GM10248 (cell line): ENCODE measurements at places on chromosomes 3 and 15.
A peak's percentile ranks its signal among the peaks of the same experiment; 100 is the strongest.

- no peak for DNase-seq
Observed at GRCh38 chr3:181493423-181493822, 218.3 kb upstream of the SOX2 start.

- DNase-seq = no peak
Observed at GRCh38 chr15:90316139-90316538, 35.9 kb upstream of the ZNF774 start.

DNA sequence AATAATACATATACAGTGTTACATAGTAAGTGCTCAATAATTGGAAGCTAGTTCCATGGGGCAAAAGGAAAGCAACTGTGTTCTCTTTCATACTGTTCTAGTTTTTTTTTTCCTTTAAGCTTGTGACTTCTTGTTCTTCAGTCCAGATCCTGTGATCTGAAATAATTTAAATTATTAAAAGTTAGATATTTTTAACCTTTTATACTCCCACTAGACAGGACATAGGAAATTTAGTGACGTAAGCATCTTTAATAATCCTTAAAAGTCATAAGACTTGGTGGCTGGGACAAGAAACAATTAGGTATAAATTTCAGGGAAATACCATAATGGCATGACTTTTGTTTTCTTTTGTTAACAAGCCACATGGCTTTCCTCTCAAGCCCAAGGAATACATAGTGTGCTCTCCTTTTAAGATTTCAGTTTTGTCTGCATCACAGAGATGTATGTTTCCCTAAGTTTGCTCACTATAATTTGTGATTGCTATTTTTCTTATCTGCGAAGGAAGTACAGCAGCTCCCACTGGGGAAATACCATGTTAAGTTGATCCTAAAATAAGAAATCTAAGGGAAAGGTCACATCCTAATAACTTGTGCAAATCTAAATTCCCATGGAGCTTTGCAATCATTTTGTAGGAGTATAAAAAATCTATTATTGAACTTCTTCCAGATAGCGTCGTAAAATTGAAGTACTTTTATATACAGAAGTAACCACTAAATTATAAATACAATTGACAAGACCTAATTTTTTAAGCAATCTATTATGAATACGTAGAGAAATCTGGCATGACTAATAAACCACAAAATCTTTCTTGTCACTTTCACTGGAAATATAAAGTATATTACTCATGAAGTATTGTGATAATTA lies 30.1 kb downstream of the PPARG start:
- no peak for DNase-seq

DNA sequence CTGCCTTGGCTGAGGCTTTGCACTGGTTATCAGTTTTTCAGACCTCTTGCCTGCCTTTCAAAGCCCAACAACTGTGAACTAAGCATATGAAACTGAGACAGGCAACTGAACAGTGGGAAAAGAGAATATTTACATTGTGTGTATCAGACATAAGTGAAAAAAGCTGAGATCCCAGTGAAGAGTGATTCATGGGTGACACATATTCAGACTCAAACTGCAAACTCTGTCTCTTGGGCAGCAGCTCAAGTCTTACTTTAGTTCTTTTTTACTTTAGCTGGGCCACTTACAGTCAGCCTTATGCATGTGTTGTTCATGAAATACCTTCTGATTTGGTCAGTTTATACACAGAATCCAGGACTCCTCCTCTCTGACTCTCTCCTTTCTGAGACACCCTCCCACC lies 19.2 kb downstream of the SUCLG2 start:
- no peak for DNase-seq

DNA sequence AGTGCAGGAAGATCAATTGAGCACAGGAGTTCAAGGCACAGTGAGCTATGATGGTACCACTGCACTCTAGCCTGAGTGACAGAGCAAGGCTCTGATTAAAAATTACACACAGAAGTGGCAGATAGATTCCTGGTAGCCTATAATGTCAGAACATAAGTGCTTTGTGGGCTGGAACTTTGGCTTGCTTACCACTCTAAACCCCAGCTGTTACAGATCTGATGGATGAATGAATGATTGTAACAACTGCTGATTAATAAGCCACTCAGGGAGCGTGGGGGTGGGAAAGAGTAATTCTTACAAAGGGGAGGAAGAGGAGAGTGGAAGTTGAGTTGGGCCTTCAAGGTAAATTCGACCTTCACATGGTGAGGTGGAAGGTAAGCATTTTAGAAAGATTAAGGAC lies 40.9 kb upstream of the PTPN23 start:
- DNase-seq = no peak

GRCh38 chr3:126500016-126500415 lies 17.6 kb downstream of the UROC1 start:
- DNase-seq = no peak

DNA sequence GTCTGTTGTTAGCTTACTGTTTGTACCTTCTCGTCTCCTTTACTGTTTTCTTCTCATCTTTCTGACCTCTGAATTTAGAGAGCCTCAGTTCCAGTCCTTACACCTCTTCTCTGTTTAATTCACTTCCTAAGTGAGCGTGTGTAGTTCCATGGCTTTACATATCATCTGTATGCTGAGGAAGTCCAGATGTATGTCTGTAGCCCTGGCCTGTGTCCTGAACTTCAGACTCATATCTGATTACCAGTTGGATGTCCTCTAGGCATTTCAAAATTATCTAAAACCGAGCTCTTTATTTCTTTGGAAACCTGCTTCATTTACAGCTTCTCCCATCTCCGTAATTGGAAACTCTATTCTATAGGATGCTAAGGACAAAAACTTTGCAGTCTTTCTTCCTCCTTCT lies 75.8 kb downstream of the MAP2K5 start:
- DNase-seq = no peak

DNA sequence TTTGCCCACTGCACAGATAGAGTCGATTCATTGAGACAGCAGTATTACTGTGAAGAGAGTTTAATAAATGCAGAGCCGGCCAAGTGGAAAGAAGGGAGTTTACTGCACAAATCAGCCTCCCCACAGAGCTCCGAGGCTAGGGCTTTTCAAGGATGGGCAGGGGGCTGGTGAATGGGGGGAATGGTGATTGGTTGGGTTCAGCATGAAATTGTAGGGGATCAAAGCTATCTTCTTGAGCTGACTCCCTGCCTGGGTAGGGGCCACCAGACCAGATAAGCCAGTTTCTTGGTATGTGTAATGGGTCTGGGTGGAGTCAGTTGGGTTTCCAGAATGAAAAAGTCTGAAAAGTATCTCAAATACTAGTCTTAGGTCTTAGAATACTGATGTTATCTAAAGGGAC lies 66.6 kb downstream of the SYNPR start:
- no peak for DNase-seq

GRCh38 chr15:101256757-101257156 lies 4.9 kb upstream of the CHSY1 start:
- DNase-seq = no peak

- DNase-seq = no peak
Observed at GRCh38 chr15:59271595-59272201, 65.1 kb downstream of the LDHAL6B start.

DNA sequence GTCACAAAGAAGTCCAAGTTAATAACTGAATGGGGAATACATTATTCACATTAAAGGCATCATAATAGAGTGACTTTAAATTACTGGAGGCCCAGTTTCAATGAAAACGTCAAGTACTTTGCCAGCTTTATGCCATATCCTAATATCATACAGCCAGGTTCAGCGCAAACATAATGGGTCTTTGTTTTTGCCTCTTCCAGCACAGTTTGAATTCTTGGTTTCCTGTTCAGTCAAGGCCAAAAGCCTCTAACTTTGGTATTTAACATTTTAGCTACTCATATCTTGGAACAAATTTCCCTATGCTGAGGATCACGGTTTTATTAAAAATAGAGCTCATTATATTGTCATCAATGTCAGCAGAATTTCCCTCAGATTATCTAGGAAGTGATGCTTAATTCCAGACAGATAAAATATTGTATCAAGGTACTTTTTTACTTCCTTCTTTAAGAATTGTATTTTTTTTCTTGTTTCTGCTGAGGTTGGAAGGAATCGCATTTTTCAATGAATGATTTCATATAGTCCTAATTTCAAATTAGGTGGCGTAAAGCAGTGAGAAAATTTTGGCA lies 269.2 kb downstream of the THRB start:
- no peak for DNase-seq

DNA sequence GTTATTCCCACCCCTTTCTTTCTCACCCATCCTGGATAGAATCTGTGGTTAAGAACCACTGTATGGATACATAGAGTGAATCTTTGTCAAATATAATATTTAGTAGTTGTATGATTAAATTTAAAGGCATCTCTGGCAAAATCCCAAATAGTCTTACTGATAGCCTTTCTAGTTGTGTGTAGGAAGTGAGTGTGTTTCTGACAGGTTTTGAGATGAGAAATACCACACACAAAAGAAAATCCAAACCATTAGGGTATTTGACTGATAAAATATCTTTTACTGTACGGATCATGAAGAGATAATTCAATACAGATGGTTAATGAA lies 44.7 kb upstream of the PLCL2 start:
- DNase-seq = no peak

- no peak for DNase-seq
Observed at GRCh38 chr15:66411190-66411589, 24.5 kb downstream of the MAP2K1 start.

DNA sequence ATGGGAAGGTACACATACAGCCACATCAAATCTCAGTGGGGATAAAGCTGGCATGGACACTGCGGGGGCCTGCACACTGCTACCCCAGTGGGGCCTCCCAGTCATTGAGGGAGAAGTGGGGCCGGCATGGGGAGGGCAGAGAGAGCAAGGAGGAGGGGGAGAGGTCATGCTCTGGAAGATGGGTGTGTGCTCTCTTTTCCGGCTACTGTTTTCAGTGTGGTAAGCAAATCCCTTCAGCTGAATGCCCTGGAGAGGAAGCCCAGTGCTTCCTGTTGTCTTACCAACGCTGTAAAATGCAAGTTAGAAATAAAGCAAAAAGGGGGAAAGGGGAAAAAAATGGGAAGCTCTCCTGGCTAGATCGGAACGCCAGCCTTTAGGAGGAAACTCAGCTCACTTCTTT lies 30.8 kb downstream of the NRROS start:
- DNase-seq = no peak

DNA sequence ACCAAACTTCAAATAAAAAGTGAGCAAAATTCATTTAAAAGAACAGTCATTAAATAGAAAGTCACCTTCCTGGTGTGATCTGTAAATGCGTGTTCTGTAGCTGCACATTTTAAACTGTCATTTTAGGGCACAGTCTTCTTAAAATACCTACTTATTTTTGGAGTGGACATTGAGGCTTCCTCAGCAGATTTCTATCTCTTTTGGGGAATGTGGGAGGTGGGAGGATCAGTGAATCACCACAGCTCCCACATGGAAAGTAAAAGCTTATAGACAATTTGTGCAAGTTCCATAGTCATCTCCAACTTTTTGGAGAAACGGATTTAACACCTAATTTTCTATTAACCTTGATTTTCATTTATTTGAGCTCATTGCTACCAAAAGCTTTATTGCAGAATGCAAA lies 21.0 kb upstream of the MOBP start:
- DNase-seq = no peak

GRCh38 chr3:156246961-156247725 lies 126.8 kb downstream of the KCNAB1 start:
- no peak for DNase-seq

DNA sequence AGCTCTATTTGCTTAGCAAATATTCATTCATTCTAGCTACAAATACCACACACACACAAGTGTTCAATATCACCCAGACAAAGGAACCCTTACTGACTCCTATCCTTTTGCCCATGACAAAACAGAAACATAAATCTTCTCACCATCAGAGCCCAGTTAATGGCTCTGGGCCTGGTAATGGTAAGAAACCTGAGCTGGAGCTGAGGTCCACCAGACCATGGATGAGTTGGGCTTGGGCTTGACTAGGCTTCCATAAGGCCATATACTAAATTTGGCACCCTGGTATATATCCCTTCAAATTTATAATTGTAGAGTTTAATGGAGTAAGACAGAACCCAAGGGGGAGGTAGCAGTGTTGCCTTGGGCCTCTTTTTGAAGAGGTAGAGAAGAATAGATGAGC lies 29.4 kb downstream of the GPR176 start:
- no peak for DNase-seq

- no peak for DNase-seq
Observed at GRCh38 chr3:124876401-124876878, 10.7 kb downstream of the ITGB5 start.

DNA sequence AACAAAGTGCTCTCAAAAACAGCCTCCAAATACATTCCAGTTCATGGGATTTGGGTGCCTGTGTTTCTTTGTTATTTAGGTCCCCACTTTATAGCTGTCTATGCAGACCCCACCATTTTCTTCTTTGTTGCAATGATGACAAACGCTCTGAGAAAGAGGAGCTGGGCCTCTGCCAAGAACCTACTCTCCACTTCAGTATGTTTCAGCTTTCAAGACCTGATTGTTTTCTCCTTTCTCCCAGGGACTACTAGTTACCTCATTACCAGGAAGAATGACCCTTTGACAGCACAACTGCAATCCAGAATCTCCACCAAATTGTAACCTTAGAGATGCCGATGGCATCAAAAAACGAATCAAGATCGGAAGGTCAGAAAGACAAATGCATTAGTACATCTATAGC lies 236.8 kb downstream of the MEIS2 start:
- no peak for DNase-seq

- peak; percentile 42 for DNase-seq
Observed at GRCh38 chr3:186965141-186965879, 35.0 kb downstream of the ST6GAL1 start.

DNA sequence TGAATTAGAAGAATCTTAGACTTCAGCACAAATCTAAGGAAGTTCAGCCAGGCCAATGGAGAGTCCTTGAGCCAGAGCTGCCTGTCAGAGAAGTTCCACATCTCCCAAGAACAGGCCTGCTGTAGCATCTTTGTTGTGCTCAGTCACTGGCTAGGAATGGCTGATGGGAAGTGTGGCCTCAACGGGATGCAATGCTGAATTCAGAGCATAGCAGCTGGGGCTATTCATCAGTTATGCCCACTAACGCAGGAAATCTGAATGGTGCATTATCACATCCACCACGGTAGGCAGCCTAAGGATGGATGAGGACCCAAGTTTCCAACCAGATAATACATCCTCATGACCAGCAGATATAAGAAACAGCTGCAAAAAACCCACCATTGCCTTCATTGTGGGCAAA lies 3.2 kb upstream of the EIF1B start:
- no peak for DNase-seq

GRCh38 chr3:190863119-190863465 lies 598 bp upstream of the GMNC start:
- no peak for DNase-seq

GRCh38 chr3:17032407-17033034 lies 147.8 kb downstream of the PLCL2 start:
- no peak for DNase-seq

- no peak for DNase-seq
Observed at GRCh38 chr3:43266451-43266850, 19.9 kb upstream of the SNRK start.

GRCh38 chr15:75620058-75620820 lies 5.3 kb downstream of the SNUPN start:
- no peak for DNase-seq

DNA sequence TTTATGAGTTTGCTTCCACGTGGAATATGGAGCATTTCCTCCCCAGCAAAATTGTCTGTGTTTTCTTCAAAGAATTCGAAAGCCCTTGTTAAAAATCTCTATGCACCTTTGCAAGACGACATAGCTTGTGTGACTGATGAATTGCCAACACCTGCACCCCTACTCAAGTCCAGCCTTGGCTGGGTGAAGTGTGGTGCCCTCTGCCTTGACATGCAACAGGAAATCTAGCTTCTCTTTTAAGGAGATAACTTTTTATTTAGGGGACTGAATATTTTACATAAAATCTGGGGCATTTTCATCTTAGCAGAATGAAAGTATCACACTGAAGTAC lies 647 bp downstream of the HMG20A start:
- DNase-seq = no peak
